ENCODE measurements at places on chromosomes 5 and 9.

DNA sequence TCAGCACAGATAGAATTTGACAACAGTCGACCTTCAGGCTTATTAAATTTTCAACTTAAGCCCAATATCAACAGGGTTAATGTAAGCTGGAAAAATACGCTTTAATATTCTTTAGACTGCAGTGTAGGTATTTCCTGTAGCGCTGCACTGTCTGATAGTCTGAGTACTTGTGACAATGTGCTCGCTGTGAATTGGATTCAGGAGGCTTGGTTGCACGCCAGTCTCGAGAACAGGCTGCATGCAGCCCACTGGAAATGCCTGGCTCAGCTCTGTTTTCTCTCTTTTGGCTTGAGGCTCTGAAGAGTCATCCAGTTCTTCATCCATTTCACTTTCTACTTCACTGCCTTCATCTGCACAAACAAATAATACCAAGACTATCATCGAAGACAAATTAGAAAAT, 300.9 kb downstream of the RFX3 start:
- DNase-seq = no peak

DNA sequence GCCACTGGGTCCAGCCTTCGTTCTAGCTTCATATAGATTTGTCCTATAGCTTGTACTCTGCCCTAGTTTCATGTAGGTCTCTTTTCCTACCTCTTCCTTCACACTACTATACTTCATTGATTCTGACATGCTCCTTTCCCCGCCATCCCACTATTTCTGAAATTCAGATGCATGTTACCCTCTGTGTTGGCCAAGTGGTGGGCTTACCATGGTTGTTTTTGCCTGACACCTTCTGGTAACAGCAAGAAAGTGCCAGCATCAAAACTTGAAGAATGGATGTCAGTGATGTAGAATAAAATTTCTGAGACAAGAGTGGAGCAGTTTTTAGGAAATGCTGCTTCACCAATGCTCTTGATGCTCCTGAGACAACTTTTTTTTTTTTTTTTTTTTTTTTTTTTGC, 19.5 kb upstream of the SERINC5 start:
- no peak for DNase-seq

DNA sequence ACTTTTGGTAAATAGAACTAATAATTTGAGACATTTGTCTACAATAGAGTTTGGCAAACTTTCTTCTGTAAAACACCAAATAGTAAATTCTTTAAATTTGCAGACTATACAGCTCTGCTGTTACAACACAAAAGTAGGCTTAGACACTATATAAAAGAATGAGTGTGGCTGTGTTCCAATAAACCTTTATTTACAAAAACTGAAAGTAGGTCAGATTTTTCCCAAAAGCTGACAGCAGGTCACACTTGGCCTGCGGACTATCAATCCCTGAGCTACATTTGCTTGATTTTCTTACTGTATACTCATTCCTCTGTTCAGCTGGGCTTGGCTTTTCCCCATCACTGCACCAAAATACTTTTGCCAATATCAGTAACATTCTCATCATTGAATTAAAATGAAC, 189.4 kb downstream of the COMMD10 start:
- no peak for DNase-seq

DNA sequence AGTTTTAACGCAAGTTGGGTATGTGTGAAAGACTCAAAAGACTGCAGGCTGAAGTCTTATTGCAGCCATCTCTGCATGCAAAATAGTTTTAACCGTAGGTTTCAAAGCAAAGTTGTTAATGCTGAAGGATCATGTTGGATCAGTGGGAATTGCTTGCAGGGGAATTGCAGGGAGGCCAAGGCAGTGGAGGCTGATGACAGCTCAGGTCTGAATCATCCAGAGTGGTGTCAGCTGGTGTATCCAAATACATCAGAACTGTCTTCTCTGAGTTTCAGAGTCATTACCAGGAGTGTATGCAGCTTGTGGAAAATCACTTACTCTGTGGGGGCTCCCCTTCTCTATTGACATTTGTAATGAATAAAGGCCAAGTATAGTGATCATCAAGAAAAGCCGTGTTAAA, 435.7 kb downstream of the SH3GL2 start:
- DNase-seq = no peak

DNA sequence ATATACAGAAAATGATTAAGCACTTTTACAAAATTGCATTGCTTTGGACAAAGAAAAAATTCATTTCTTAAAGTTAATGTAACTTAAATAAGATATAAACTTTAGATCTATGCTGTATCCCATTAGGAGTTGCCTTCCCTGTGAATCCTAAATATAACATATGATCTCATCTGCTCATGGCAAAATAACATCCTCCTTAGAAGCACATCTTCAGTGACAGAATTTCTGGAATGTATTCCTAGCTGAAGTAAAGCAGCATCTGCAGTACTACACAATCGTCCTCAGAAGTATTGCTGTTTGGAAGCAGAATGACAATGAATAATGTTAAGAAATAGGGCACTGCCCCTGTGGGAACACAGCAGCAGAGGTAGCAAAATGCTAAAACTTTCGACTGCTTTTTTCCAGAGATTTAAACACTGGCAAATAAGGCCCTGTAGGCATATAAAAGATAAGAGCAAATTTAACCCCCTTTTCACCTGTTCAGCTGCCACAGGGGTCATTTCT, 571.0 kb downstream of the PTPRD start:
- DNase-seq = no peak

Measured in stimulated activated CD8-positive, alpha-beta memory T cell treated with anti-CD3 and anti-CD28 coated beads, Interleukin-4, amount 100 ng/mL, for 48 hours (primary cell).